CD4-positive, alpha-beta T cell treated with Interleukin-10 for 1 hour (primary cell): ENCODE measurements at places on chromosomes 5 and 9.

DNA sequence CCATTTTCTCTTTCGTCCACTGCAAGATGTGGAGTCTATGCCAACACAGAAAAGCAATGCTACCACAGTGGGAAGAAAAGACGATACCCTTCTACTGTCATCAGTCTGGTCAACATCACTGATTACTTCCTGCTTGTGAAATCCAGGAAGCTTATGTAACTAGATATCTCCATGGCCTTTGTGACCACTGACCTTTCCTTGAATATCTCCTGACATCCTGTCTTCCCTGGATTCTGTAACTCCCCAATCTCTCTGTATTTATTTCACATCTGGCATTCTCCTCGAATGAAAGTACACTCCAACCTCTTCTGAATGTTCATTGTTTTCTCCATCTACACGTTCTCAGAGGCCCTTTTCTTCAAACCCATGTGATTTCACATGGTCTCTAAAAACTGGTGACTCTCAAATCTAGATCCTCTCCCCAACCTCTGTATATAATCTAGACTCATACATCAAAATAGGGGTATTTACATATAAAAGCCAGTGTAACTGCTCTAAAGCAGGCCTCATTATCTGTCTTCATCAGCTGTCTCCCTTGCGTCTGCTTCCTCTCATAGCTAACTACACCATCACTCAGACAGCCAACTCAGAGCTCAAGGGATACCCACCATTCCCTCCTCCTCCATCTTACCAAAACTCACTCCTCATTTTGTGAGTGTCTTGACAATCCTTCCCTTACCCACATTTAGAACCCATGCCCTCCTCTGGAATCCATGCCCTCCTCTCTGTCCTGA, 156.8 kb downstream of the SEMA5A start:
- DNase-seq, result no peak

DNA sequence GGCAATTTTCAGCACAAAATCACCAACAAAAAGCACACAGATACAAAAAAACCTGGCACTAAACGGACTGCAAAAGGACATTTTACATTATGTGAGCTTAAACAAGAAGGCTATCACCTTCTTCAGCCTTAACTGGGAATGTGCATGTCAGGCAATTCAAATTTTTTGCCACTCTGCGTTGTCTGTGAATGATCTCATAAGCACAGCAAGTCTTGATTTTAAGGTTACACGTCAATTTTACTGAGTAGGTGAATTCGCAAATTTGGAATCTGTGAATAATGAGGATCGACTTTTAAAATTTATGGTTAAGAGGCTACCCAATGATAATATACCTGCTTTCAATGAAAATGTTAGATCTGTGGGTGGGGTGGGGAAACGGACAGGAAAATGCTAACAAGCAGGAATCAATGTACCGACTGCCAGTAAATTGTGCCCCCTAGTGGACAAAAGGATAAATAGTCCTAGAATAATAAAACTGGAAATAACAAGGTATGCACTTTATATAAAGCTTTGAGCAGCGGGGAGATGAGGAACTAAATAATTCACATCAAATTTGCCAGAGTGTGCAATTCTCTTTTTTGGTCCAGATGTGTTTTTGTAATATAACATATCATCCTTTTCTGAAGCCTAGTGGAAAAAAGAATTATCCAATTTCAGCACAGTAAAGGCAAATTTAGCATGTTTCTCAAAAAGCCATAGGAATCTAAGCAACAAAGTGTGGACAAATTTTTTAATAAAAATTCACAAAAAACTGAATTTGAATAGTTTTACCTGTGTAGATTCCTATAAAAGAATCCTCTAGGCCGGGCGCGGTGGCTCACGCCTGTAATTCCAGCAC, 20.5 kb downstream of the EQTN start:
- DNase-seq, result peak; percentile 40

DNA sequence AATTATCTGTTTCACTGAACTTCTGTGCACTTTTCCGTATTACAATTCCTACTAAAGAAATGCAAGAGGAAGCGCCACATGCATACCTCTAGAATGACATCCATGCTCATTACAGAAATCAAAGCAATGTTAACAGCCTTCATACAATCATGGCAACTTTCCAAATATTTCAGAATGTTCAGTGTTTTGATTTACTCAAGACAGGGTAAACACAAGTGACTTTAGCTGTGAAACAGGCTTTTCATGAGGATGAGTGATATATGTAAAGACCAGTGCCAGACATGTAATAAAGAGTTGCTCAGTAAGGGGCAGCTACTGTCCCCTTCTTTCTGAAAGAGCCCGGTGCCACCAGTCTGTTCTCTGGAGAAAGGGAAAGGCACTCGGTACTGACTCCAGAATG, 4.7 kb downstream of the BOD1 start:
- DNase-seq, result no peak

GRCh38 chr5:14321936-14322335, 178.8 kb downstream of the TRIO start:
- DNase-seq, result no peak

GRCh38 chr9:94826644-94827410, 100.3 kb downstream of the AOPEP start:
- DNase-seq, result no peak

- no peak for DNase-seq
These were observed 36.5 kb downstream of the KIF2A start for GRCh38 chr5:62342476-62342837.

- no peak for DNase-seq
These were observed 289.0 kb upstream of the ANKRD55 start for GRCh38 chr5:56522169-56522568.

DNA sequence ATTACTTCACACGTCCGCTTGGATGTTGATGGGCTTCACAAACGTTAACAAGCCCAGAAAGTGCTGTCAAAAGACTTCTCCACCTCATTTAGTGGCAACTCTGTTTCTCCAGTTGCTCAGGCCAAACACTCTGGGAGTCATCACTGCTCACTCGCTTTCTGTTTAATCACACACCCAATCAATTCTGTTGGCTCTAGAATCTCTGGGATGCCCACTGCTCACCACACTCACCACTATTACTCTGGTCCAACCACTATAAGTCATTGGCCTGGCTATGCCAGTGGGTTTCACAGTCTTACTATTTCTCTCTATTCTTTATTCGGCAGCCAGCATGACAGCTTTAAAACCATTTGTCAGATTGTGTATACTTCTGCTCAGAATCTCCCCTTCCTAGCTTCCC, 163.5 kb downstream of the KDM4C start:
- no peak for DNase-seq
